ENCODE measurements at places on chromosomes 6 and 20. TPM values are rescaled to one million over a fixed set of nuclear protein-coding genes. Genes with fewer than 3 reads are reported as not detected.

The LKAAEAR1 gene
- total RNA-seq: not detected

The GABRR2 gene
- 0.54 TPM for total RNA-seq

The COL9A3 gene
- 1.0 TPM for total RNA-seq

The LGSN gene
- total RNA-seq: not detected

GRCh38 chr6:160161647-160161986, 40.0 kb downstream of the SLC22A1 start:
- DNase-seq: no peak

- DNase-seq: no peak
These were observed 25.1 kb downstream of the CD83 start for GRCh38 chr6:14142511-14143223.

Measured in GM12878 (cell line).